ENCODE measurements at places on chromosomes 3 and 15. TPM values are rescaled to one million over a fixed set of nuclear protein-coding genes. Genes with fewer than 3 reads are reported as not detected.

GRCh38 chr3:145422556-145422955 lies 738.4 kb downstream of the PLOD2 start:
- ATAC-seq = no peak

DNA sequence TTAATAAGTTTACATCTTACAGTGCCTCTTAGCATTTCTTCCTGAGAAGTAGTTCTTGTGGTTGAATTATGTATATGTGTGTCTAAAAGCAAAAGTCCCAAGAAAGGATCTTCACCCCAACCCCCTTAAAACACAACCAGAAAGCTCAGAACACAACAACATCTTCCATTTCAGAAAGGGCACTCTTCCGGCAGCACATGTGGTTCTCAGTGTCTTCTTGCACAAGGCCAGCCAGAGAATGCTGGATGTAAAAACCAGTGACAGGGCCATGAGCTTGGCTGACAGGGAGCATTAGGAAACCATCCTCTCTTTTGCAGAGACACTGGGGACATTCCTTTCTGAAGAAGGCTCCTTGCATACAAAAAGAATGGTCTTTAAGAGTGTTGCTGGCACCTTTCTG lies 45.0 kb downstream of the EEFSEC start:
- no peak for ATAC-seq

DNA sequence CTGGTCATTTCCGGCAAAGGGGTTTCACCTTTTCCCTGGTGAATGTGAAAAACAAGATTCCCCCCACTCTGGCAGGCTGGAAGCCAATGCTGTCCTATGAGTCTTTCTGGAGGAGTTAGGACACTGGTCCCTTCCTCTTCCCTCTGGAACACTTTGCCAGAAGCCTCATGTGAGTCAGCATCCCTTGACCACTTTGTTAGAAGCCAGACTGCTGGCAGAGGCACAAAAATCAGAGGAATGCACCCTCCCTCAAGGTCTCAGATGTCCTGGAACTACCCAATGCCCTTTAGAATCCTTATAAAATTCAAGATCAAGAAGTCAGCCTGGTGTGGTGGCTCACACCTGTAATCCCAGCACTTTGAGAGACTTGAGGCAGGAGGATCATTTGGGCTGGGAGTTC lies 26.6 kb downstream of the ITGB5 start:
- no peak for ATAC-seq

DNA sequence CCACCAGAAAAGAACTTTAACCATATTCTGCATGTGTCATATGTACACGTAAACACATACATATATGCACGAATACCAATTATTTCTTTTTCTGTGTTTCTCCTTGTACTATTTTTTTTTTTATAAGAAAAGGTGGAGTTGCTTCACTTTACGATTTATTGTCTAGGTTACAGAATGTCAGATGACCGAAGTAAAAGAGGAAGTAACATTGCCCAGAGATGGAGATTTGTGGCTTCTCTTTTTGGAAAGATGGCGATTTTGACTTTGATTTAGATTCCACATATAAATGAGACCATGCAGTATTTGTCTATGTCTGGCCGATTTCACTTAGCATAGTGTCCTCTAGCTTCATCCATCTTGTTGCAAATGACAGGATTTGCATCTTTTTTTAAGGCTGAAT lies 293.1 kb downstream of the SV2B start:
- ATAC-seq = no peak

DNA sequence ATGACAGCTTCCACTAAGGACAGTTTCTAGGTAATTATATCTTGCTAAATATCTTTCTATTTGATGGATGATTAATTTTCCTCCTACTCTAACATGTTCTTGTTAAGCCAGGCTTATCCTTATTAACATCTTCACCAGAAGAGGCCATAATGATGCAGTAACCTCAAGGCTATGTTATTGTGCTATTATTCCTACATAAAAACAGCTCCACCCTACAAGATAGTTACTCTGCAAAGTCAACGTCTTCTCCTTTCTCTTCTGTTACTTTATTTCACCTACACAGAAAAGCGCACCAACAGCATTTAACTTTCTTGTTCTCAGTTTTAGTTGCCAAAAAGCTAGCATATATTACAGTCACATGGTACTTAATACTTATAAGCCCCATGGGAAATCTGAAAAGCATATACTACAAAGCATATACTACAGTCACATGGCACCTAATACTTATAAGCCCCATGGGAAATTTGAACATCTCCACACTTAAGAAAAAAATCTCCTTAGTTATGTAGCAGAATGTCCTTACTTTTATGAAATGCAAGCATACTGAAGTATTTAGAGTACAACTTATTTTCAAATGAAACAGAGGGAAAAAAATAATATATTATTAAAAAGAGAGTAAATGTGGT lies 13.4 kb downstream of the ADAM10 start:
- ATAC-seq = no peak

LXN gene
- total RNA-seq = 14.9 TPM

Measured in activated T-helper 17 cell treated with anti-CD3 and anti-CD28 coated beads, Interleukin-2, amount 50 U/mL, for 72 hours (primary cell).